ENCODE measurements at places on chromosomes 4 and X.

DNA sequence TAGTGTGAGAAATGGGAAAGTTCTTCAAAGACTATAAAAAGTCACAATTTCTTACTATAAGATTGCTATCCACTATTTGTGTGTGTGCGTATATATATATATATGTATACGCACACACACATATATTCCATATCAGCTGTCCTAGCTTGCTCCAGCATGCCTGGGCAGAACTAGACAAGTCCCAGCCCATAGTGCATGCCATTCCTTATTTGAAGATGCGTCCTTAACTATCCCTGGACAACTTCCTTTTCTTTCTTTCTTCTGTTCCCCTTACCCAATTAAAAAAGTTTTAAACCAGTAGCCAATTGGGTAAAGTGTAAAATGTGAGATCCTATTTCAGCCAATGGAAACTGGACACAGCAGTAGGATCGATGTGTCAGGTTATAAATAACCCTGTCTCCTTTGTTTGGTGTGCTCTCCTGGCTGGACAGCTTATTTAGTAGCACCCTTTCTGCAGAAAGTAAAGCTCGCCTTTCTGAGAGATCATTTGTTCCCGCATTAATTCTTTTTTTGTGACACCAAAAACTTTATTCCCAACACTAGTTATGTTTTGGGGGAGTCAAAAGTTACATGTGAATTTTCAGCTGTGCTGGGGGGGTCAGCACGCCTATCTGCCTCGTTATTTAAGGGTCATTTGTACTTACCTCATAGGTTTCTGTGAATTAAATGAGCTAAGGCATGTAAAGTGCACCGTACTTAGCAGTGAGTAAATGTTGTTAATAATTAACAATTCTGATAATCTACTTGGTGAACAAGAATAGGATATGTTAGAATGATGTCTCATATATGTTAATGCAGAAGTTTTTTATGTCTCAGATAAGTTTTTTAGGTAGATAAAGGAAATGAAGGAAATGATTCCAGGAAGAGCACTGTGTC lies 40.9 kb downstream of the KDM6A start:
- DNase-seq, result no peak

- DNase-seq, result no peak
Observed at GRCh38 chr4:8205241-8205707, 6.2 kb downstream of the SH3TC1 start.

DNA sequence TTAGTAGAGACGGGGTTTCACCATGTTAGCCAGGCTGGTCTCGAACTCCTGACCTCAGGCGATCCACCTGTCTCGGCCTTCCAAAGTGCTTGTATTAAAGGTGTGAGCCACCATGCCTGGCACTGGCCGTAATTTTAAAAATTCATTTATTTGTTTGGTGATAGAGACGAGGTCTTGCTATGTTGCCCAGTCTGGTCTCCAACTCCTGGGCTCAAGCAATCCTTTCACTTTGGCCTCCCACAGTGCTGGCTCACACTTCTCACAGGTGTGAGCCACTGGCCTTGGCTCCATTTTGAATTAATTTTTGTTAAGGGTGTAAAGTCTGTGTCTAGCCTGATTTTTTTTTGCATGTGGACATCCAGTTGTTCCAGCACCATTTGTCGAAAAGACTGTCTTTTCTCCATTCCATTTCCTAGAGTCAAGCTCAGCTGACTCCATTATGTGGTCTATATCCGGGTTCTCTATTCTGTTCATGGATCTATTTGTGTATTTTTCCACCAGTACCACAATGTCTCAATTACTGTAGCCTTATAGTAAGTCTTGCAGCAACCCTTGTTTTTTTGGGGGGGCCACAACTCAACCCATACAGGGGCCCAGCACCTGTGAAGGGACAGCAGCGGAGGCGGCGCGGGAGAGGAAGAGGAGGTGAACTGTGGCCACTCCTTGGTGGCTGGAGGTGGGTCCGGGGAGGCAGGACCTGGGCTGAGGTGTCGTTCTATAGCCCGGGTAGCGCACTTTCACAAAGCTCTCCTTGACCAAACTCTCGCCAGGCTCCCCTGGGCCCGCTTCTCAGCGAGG lies 1.5 kb upstream of the NSD2 start:
- DNase-seq, result no peak

- DNase-seq, result no peak
Observed at GRCh38 chrX:153845842-153846241, 15.5 kb upstream of the PDZD4 start.

DNA sequence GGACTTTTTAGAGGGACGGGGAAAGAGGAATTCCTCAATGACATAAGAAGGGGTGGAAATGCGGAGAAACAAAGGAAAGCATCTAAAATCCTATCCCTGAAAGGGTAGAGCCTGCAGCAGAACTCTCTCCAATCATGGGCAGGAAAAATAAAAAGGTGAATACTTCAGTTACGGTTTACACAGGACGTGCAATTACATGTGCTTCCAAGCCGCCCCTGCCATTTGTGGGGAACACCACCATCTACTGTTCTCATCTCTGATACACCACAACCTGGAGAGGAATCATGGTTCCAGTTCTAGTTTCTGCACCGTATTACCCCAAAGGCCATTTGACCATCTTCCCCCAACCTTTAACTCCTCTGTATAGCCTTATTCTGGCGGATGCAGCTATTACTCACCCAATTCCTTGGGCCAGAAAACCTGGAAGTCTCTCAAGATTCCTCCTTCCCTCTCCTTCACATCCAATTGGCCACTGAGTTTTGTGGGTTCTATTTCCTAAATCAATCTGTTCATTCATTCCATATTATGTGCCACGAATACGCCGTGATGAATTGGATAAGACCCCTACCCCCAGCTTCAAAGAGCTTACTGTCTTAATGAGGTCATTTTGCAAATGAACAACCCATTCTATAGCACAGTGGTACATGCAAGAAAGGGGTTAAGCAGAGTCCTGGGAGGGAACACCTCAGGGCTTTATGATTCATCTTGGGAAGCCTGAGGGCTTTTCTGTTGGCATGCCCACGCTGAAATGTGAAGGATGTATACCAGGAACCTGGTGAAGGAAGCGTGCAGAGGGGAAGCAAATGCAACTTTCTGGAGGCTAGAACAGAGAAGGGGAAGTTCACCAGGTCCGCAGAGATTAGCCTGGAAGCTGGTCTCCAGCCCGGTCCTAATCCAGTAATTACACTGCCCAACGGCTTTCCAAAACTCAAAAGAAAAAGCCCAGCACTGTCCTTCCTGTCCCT lies 1.4 kb upstream of the MSL3 start:
- DNase-seq, result no peak

DNA sequence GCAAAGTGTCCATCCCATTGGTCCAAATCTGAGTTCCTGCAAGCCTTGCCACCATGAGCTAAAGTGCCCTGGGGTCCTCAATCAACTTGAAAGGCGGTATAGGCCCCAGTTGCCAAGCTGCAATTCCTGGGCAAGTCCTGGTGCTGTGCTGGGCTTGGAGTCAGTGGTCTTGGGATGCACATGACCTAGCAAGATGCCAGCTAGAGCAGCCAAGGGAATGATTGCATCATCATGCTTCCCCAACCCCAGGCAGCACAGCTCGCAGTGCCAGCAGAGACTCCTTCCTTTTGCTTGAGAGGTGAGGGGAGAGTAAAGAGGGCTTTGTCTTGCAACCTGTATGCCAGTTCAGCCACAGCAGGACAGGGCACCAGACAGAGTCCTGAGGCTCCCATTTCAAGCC lies 50.5 kb downstream of the KCNIP4 start:
- no peak for DNase-seq

GRCh38 chr4:66017671-66018070 lies 347.4 kb upstream of the EPHA5 start:
- no peak for DNase-seq

GRCh38 chrX:69229436-69229835 lies 64.2 kb upstream of the PJA1 start:
- no peak for DNase-seq

DNA sequence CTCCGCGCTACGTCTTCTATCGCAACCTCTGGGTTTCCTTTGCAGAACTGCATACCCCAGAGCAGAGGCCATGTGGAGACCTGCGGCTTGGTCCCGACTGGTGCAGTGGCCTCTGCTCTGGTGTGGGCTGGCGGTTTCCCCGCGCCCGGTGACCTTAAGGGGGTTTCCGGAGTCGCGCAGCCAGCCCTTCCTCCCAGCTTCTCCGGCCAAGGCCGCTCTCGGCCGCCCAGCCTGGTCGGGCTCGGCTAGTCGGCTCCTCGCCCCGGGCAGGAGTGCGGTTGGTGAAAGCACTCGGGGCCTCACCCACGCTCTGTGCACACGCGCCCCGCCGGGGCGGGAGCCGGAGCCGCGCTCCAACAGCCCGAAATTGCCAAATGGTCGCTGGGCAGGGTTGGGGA lies 84.9 kb downstream of the BCOR start:
- no peak for DNase-seq

- DNase-seq, result no peak
Observed at GRCh38 chr4:142297313-142297712, 548.8 kb downstream of the INPP4B start.

DNA sequence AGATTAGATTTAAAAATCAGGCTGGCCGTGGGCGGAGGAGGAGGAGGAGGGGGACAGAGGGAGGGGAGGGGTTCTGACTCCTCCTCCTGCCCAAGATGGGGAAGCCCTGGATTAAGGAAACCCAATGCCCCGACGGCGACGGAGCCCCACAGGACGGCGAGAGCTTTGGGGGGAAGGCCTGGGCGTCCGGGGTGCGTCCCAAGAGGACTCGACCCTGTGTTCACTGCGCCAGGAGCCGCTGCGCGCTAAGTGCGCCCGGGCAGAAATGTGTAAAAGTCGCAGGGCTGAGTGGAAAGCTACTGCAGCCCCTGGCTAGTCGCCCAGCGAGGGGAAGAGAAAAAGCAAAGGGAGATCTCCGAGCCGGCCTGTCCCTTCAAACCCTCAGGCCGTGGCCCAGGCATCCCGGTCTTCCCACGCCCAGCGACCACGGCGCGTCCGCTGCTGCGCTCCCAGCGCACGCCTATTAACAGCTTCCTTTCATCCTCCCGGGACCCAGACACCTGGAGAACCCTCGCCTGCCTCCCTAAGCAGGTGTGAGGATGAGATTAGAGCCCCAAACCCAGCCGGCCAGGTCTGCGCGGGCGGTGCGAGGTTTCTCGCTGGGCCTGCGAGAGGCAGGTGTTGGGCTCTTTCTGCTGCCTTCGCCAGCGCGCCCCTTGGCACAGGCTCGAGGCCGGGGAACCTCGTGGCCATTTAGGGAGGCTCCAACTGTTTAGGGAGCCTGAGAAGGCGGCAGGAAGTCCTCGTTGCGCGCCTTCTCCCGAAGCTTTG lies 1.4 kb upstream of the RPS6KA3 start:
- DNase-seq, result no peak

GRCh38 chrX:2500803-2501558 lies at the start of the genes DHRSX and ZBED1:
Gene DHRSX, minus strand, starts transcription at chrX:2500976. Its CDS starts 51 bp downstream, at chrX:2500925.
Gene ZBED1, minus strand, starts transcription at chrX:2500976. Its CDS starts 10,257 bp downstream, at chrX:2490719.
- DNase-seq, result peak; percentile 24

DNA sequence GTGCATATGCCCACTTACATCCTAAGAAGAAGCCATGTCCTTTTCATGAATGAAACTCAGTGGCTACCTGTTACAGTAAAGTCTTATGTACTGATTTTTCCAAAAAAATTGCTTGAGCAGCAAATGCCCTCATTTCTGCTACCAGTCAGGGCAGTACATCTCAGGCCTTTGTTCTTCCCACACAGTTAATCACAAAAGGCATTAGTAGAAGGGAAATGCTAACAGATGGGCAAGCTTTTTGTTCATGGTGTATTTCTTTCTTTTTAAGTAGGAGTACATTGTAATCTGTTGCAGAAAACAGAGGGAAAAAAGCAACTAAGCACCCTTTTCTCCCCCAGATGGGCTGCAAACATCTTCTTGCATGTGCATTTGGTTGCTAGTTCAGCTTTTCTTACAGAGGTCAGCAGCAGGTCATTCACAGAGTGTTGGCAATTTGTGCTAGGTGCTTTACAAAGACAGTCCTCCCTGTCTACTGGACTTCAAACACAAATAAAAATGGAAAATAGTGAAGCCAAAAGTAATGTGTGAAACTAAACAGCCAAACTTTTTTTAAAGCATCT lies 373.4 kb downstream of the PRDM5 start:
- DNase-seq, result no peak

GRCh38 chr4:153045111-153045982 lies 109.2 kb downstream of the FHDC1 start:
- DNase-seq, result no peak

GRCh38 chrX:97842468-97843199 lies 958.9 kb downstream of the RPA4 start:
- DNase-seq, result no peak

DNA sequence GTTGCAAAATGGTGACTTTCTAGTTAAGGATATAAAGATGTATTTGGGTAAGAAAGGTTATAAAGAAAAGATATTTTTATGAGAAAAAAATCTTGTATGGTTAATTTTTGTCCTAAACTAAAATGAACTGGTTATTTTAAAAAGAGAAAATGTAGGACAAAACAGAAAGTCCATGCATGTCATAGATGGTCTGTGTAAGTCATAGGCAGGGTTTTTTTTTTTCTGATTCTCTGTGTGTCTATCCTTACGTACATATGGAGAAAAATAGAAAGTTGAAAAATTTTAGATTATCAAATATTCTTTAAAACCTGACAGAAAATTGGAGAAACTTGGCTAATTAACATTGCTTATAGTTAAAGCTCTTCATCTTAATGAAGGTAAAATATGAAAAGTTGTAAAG lies 493.4 kb downstream of the IQCM start:
- DNase-seq, result no peak

DNA sequence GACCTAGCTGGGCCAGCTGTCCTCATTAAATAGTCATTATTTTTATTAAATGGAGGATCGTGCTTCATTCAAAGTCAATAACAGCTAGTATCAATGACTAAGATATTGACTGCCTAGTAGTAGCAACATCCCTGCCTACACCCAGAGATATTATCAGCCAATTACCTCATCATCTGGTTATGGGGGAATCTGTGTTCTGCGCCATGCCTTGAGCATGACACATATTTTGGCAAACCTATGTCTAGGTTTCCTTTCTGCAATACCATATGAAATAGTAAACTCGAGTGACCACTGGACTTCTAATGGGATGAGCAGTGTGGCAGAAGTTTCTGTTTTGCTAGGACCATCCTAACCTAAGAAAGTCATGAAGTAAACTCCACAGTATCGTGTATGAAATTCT lies 50.0 kb upstream of the AADAT start:
- no peak for DNase-seq

DNA sequence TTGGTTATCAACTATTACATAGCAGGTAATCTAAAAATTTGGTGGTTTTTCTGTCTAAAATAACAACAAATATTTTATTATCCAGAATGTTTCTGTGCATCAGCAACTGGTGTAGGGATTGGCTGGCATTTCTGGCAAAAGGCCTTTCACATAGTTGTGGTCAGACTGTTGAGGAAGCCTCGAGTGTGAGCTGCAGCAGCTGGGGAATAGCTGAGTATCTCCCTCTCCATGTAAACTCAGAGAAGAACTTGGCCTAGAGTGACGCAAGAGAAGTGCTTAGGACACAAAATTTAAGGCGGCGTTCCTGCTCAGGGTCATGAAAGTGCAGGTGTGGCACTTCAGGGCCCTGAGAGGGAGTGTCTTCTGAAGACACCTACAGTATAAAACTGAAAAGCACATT lies 558.9 kb downstream of the SPOCK3 start:
- DNase-seq, result no peak

- peak; percentile 7 for DNase-seq
Observed at GRCh38 chrX:74421036-74421739, at the start of gene SLC16A2. Gene SLC16A2, plus strand, starts transcription at chrX:74421493. Its CDS starts 145 bp downstream, at chrX:74421638.

- DNase-seq, result no peak
Observed at GRCh38 chr4:145830699-145831098, 107.9 kb downstream of the ZNF827 start.

GRCh38 chr4:139533511-139533910 lies 22.5 kb downstream of the SETD7 start:
- DNase-seq, result no peak

- DNase-seq, result no peak
Observed at GRCh38 chr4:187271848-187272247, 548.2 kb upstream of the FAT1 start.

All from activated gamma-delta T cell treated with anti-CD3 and anti-CD28 coated beads, Interleukin-2, amount 50 U/mL, for 16 hours (primary cell).